ENCODE measurements at places on chromosomes 4 and X.

- DNase-seq: no peak
Observed at GRCh38 chrX:119871245-119871598, 311 bp downstream of the RNF113A start.

DNA sequence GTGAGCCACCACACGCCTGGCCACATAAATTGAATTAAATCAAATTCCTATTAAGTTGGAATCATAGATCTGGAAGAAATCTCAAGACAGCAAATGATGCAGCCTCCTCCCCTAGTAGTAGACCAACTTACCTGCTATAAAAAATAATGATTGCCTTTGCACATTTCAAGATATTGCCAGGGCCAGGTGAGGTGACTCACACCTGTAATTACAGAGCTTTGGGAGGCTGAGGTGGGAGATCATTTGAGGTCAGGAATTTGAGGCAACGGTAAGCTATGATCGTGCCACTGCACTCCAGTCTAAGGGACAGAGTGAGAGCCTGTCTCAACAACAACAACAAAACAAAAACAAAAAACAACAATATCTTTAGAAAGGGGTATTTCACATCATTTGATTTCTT lies 17.0 kb upstream of the WWC2 start:
- DNase-seq: no peak

GRCh38 chr4:145154573-145154972 lies 25.8 kb downstream of the OTUD4 start:
- DNase-seq: no peak

GRCh38 chrX:28586286-28586685 lies 960 bp upstream of the IL1RAPL1 start:
- DNase-seq: no peak

DNA sequence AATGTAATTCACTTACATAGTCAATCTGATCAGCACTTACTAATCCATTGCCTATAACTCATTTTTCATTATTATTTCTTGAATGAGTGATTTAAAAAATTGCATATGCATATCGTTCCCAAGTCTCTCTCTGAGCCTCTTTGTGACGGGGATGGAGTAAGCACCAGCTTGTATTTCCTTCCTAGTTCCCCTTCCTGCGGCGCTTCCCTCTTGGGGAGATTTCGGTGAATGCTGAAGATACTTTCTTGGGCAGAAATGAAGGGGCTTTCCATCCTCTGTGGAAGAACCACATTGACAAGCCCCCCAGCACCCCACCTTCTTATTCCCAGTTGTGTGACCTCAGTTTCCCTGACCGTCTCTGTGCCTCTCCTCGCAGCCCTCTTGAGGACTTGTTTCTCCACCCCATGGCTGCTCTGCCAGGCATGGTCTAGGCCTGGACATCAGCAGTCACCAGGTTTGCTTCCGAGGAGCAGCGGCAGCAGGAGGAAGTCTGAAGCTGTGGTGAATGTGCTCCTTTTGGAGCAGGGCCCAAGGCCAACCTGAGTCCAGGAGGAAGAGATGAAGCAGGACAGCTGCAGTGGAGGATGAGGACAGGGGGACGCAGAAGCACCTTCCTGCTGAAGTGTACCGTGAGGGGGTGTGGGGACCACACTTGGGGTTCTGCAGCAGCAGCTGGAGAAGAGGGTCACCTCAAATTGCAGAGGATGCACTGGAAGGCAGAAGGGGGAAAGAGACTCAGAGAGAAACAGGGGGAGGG lies 124.9 kb downstream of the IRF2 start:
- DNase-seq: no peak

DNA sequence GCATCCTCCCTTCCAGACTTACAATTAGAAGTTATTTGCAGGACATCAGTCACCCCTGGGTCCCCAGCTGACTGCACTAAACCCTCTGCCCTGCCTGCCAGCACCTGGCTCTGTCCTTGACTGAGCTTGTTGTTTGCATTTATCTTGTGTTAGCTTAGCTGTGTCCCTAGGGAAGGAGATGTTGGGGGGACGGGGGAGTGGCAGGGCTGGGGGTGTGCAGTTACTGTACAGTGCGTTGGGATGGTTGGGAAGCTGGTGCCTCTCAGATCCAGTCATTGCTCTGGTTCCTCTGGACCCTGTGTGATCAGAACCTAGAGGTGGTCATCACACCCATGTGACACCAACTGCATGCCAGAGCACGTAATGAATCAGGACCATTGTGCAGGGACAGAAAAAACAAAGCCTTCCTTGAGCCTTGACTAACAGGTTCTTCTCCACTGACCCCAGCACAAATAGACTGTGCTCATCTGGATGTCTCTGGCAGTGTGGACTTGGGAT lies 32.7 kb upstream of the PROM1 start:
- DNase-seq: no peak

- DNase-seq: no peak
Observed at GRCh38 chr4:99612704-99613103, 38.1 kb downstream of the MTTP start.
